Myocyte (in vitro differentiated cells): ENCODE measurements at places on chromosomes 2 and 18.

DNA sequence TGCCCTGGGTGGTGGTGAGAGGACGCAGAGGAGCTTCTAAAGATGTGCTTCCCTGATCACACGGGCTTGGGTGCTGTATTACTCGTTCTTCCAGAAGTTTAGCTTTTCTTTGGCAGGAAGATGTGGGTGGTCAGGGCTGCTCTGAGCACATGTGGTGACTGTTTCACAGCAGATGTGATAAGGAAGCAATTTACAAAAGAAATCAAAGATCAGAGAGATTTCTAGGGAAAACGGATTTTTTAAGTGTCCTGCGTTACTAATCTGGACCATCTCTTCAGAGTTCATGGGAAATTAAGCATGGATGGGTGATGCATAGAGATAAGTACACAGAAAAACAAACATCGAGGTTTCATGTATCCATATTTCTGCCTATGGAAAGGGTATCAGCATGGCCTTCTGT lies 99.4 kb downstream of the WDSUB1 start:
- no peak for DNase-seq

GRCh38 chr2:168712053-168712452 lies 90.4 kb upstream of the NOSTRIN start:
- no peak for DNase-seq

GRCh38 chr2:200239216-200239615 lies 67.3 kb upstream of the SPATS2L start:
- DNase-seq: no peak

GRCh38 chr2:233437439-233437955 lies 83.2 kb downstream of the DGKD start:
- no peak for DNase-seq
